A549 treated with CpdA at 1 μM for 4 hours (cell line): ENCODE measurements at places on chromosomes 5 and 9. TPM values are rescaled to one million over a fixed set of nuclear protein-coding genes. Genes with fewer than 3 reads are reported as not detected.

The TMED7 gene
- 48.5 to 73.3 TPM (median 56.2 TPM) in 5 replicates for total RNA-seq

The AQP3 gene
- total RNA-seq, result 9.5 to 17.4 TPM (median 13.3 TPM) in 5 replicates

The RACK1 gene
- 3,218 to 3,641 TPM (median 3,428 TPM) in 5 replicates for total RNA-seq

The TMEM141 gene
- total RNA-seq, result 55.2 to 75.9 TPM (median 73.0 TPM) in 5 replicates

The PALM2AKAP2 gene
- total RNA-seq, result 0.06 to 0.55 TPM (median 0.37 TPM) in 5 replicates

The CER1 gene
- not detected in 5 replicates for total RNA-seq
